ENCODE measurements at places on chromosomes 13 and 19. TPM values are rescaled to one million over a fixed set of nuclear protein-coding genes. Genes with fewer than 3 reads are reported as not detected.

The LGI4 gene
- not detected for total RNA-seq

The MYH14 gene
- total RNA-seq: 0.07 TPM

The RETN gene
- total RNA-seq: not detected

The HAUS8 gene
- 5.0 TPM for total RNA-seq

DNA sequence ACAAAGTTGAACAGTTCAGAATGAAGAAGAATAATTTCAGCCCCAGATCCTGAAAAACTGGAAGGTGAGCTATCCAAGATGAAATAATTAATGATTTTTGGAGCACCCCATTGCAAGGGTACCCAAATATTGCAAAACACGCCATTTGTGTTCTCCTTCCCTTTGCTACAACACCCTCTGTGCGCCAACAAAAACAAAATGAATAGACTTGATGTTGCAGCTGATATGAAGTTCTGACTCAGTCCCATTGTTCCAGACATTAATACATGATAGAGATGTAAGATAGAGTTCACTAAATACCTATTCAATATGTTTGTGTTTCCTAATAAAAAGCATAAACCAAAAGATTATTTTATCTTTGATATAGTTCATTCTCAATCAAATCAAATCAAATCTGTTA is 287.5 kb upstream of the SOX21 start:
- peak; percentile 19 for DNase-seq

- DNase-seq: no peak
Measured at GRCh38 chr13:91659256-91660075, 261.0 kb downstream of the GPC5 start.

DNA sequence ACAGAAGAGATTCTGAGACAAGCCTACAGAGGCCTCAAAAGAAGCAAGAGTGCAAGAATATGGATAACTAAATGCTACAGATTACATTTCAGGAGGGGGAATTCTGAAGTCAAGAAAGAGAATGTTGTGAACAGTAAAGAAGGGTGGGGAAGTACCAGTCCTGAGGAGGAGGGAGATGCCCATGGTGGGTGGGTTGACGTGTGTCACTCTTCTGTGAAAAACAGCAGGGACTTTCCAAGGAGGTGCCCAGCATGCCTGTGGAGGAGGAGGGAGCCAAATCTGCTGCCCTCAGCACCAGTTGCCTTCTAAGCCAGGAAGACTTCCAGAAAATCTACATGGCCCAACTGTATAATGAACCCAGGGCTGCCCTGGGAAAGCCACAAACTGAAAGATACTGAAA is 87.7 kb downstream of the SGCG start:
- no peak for DNase-seq

DNA sequence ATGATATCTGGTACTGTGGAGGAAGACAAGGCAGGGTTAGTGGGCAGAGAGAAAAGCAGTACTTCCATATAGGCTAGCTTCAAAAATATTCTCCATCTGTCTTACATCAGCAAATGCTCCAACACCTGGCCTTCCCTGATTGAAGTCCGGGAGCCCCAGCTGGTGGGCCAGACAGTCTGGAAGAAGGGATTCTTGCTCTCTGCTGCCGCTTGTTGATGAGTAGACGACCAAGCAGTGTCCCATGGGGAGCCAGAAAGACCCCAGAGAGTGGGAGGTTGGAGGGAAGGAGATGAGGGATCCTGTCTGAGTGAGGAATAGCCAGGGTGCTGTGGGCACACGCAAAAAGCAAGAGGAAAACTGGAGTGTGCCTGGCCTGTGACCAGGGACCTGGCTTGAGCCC is 95.1 kb downstream of the ATP8A2 start:
- DNase-seq: no peak

DNA sequence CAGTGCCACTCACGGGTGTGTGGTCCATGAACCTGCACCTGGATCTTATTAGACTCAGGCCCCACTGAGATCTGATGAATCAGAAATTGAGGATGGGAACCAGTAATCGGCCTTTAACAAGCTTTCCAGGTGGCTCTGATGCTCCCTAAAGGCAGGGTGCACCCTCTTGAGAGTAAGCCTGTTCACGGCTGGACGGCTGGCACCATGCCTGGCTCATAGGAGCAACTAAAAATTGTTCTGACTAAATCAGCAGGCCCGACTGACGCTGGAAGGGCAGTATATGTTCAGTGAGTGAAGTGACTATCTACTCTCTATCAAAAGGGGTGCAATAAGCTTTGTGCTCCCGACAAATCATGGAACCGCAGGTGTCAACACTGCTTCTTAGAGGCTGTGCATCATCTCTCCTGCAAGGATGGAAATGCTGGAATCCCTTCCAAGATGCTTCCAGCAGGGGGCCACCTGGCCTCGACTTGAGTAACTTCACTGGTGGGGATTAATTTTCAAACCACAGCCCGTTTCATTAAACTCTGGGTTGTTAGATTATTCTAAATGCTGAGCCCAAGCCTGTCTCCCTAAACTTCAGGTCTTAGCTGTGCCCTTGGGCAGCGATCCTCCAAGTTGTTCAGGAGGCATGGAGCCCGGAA is 28.4 kb downstream of the TMTC4 start:
- DNase-seq: peak; percentile 8

Measured in pulmonary artery endothelial cell (primary cell).